ENCODE measurements at places on chromosomes 6 and 20.

GRCh38 chr6:13946506-13946905 lies 21.8 kb downstream of the RNF182 start:
- DNase-seq: no peak

GRCh38 chr6:42642794-42643193 lies 79.0 kb downstream of the UBR2 start:
- no peak for DNase-seq

GRCh38 chr6:11214084-11214833 lies 18.2 kb downstream of the NEDD9 start:
- no peak for DNase-seq

GRCh38 chr6:142679907-142680700 lies 264.9 kb downstream of the HIVEP2 start:
- no peak for DNase-seq

- DNase-seq: no peak
These were observed 17.8 kb downstream of the BTBD3 start for GRCh38 chr20:11935212-11936154.

DNA sequence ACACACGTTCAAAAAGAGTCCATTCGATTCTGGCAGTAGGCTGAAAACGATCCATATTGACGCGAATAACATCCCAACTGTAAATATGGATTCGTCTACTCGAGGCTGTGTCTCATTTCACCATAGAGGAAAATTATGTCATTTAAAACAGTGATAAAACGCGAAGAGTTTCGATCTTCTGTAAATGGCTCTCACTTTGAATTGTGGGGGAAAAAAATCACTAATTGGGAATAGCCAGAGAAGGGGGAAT lies 845 bp upstream of the MARCKS start:
- no peak for DNase-seq

- peak; percentile 74 for DNase-seq
These were observed 17.6 kb upstream of the HLA-F start for GRCh38 chr6:29705389-29706231.

DNA sequence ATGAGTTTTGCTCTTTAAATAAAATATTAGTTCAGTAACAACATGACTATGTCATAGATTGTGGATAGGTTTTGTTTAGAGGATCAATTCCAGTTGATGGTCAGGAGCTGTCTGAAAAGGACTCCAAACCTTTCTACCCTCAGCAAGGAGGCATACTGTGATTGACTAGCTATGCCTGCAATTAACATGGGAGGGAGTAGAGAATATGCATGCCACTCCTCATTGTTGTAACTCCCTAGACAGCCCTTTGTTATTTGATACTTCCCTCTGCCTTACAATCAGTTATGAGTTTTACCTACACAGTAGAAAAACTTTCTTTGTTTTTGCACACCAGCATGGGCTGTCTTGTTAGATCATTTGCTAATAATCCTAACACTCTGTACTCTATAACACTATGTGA lies 1418.5 kb downstream of the KHDRBS2 start:
- DNase-seq: no peak

DNA sequence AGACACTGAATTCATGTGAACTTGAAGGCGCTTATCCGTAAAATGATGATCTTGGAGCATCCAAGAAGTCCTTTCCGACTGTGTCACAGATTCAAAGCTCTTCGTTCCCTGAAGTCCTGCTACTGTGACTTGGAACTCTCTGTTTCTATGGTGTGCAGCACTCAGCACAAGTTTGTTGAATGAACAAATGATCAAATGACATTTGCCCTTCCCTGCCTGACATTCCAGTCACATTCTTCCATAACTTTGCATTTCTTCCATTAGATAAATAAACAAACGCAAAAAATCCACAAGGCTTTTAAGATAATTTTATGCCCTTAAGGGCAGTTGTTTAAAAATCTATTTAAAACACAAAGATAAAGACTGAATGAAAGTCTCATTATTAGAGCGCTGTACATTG lies 39.9 kb downstream of the SGK1 start:
- no peak for DNase-seq

GRCh38 chr6:47044397-47044796 lies 2.3 kb upstream of the ADGRF1 start:
- no peak for DNase-seq

GRCh38 chr6:18141805-18142590 lies 12.9 kb downstream of the TPMT start:
- no peak for DNase-seq

DNA sequence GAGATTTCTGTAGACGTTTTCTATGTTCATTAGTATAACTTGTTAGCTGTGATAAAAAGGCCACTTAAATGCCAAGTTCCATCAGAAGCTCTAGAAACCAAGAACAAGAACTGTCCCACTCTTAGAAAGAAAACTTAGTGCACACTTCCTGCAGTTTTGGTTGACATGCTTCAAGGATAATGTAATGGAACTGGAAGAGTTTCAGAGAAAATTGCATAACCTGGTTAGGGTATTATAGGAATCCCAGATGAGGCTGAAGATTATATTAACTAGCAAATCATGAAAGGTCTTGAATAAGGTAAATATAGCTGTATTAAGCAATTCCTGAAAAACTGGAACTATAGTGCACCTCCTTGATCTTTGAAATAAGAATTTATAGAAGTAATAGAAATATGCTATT lies 1.8 kb upstream of the PHACTR2 start:
- peak; percentile 57 for DNase-seq

DNA sequence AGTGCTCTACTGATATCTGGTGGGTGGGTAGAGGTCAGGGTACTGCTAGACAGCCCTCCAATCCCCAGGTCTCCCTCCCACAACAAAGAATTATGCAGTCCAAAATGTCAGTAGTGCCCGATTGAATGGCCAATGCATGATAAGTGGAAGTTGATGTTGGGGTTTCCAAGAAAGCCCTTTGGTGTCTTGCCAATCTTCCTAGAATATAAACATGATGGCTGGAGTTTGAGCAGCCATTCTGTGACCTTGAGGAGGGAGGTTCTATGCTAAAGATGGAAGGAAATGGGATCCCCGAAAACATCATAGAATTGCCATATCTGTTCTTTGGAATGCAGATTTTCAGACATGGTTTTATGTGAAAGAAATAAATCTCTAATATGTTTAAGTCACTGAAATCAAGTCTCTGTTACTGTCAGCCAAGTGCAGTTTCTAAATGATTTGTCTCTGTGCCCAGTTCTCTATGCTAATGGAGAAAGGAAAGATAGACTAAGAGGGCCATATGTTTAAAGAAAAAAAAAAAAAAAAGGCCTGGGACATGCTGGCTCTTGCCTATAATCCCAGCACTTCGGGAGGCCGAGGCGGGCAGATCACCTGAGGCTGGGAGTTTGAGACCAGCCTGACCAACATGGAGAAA lies 32.8 kb upstream of the PTPN1 start:
- DNase-seq: no peak

DNA sequence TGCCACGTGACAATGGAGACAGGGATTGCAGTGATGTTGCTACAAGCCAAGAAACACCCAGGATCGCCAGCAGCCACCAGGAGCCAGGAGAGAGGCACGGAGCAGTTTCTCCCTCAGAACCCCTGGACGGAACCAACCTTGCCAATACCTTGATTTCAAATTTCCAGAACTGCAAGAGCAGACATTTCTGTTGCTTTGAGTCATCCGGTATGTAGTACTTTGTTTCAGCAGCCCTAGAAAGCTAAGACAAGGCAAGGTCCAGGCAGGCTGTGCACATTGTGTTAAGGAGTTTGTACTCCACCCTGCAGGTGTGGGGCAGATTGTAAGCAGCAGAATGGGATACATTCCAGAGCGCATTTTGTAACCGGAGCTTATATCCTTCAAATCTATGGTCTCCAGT lies 48.3 kb downstream of the TRERF1 start:
- peak; percentile 14 for DNase-seq

Measured in foreskin fibroblast (primary cell).